ENCODE measurements at places on chromosomes 6 and 20.

DNA sequence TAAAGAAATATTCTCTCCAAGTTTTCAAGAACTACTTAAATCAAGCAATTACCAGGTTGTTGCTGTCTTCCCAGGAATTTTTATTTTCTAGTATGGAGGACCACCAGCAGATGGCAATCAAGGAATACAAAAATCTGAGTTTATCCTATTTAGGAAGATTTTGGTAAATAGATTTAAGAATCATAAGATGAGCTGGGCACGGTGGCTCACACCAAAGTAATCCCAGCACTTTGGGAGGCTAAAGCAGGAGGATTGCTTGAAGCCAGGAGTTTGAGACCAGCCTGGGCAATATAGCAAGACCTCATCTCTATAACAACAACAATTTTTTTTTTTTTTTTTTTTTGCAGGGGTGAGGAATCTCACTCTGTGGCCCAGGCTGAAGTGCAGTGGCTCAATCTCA lies 19.3 kb upstream of the SEC63 start:
- H3K4me3 ChIP-seq: no peak overlapping the region
- H3K27me3 ChIP-seq: peaks cover 5% of the 10 kb centered on the region
- no peaks in the 10 kb centered on the region for H3K4me1 ChIP-seq
- no peak for DNase-seq

- no peaks in the 10 kb centered on the region for H3K36me3 ChIP-seq
- H3K27me3 ChIP-seq: no peaks in the 10 kb centered on the region
- peaks cover 17% of the 10 kb centered on the region for H3K4me1 ChIP-seq
- no peak overlapping the region for H3K27ac ChIP-seq
- DNase-seq: no peak
- no peak overlapping the region for H3K4me3 ChIP-seq
Measured at GRCh38 chr6:12047304-12047703, 35.2 kb downstream of the HIVEP1 start.

DNA sequence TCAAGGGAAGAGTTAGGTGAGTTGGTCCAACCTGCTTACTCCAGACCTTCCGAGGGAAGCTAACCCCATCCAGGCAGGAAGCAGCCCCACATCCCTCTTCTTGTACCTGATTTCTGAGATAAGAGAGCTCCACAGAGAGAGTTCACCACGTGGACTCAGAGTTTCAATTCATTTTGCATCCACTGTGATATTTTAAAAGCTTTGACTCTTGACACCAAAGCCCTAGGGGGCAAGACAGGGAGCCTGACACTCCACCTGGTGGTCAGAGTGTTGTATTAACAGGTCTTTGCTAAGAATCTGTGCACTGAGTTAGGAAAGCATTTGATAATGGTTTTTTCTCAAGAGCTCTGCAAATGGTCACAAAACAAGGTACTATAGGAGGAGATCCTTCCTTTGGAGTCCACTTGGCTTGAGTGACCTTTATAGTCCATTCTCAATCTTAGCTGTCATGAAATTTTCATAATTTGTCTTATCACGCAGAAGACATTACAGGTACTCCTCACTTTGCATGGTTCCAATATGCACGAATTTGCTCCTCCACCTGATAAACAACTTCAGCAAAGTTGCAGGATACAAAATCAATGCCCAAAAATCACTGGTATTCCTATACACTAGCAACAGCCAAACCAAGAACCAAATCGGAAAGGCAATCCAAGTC lies 56.2 kb upstream of the RIPOR2 start:
- H3K27me3 ChIP-seq: no peaks in the 10 kb centered on the region
- H3K4me1 ChIP-seq: peaks cover 29% of the 10 kb centered on the region
- DNase-seq: peak; percentile 68
- peak overlapping the region; percentile 48 for H3K27ac ChIP-seq
- H3K36me3 ChIP-seq: peaks cover 3% of the 10 kb centered on the region
- no peak overlapping the region for H3K4me3 ChIP-seq

DNA sequence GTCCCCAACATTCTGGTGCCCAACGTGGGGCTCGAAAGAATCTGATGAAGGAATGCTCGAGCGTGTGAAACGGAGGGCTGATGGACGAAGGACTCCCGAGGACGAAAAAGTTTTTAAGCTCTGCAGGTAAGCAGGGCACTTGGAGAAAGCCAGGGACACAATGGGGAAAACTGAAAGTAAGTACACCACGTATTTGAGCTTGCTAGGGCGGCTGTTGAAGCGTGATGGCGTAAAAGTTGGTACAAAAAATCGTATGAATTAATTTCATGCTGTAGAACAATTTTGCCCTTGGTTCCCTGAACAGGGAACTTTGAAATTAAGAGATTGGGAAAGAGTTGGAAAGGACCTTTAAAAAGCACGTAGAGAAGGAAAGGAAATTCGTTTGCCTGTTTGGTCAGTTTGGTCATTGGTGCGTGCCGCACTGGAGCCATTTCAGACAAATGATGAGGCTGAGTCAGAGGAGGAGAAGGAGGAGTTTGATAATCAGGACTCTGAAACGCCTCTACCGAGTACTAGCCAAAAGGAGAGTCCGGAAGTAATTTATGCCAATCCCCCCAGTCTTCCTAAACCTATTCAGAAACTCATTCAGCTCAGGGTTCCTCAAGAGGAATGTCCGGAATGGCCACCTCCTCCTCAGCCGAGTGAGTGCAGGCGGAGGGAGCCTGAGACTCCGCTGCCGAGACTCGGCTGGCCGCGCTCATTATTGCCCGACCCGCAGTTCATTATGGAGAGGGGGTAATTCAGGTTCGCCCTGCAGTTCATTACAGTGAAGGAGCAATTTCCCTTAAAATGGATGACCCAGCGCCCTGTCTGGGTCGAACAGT lies 59.2 kb upstream of the PRSS16 start:
- H3K27ac ChIP-seq: peak overlapping the region; percentile 42
- no peaks in the 10 kb centered on the region for H3K36me3 ChIP-seq
- H3K27me3 ChIP-seq: no peaks in the 10 kb centered on the region
- H3K4me3 ChIP-seq: peak overlapping the region; percentile 58

- no peak overlapping the region for H3K27ac ChIP-seq
- no peak for DNase-seq
Measured at GRCh38 chr6:44733868-44734267, 346.4 kb downstream of the CDC5L start.

GRCh38 chr20:5481872-5482271 lies 165.1 kb upstream of the PROKR2 start:
- DNase-seq: no peak
- no peak overlapping the region for H3K27ac ChIP-seq
- no peaks in the 10 kb centered on the region for H3K36me3 ChIP-seq
- H3K4me1 ChIP-seq: peaks cover 3% of the 10 kb centered on the region

DNA sequence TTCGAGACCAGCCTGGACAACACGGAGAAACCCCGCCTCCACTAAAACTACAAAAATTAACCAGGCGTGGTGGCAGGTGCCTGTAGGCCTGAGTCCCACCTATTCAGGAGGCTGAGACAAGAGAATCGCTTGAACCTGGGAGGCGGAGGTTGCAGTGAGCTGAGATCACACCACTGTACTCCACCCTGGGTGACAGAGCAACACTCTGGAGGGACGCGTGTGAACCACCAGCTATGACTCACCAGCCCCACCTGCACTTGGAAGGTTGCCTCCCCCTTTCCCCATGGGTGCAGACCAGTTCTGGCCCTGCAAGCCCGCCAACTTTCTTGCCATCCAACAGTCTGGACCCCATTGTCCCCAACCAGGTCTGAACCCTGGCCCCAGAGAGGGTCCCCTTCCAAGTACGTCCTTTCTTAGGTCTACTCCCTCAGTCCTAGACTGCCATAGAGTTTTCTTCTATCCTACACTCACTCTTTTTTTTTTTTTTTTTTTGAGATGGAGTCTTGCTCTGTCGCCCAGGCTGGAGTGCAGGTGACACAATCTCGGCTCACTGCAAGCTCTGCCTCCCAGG lies 29.2 kb downstream of the ATP9A start:
- peaks cover 6% of the 10 kb centered on the region for H3K27me3 ChIP-seq
- H3K4me1 ChIP-seq: no peaks in the 10 kb centered on the region
- no peak for DNase-seq
- H3K4me3 ChIP-seq: no peak overlapping the region
- no peaks in the 10 kb centered on the region for H3K36me3 ChIP-seq

Measured in T-cell (primary cell).